CD4-positive, alpha-beta memory T cell (primary cell): ENCODE measurements at places on chromosomes 4 and X. TPM values are rescaled to one million over a fixed set of nuclear protein-coding genes. Genes with fewer than 3 reads are reported as not detected.

DNA sequence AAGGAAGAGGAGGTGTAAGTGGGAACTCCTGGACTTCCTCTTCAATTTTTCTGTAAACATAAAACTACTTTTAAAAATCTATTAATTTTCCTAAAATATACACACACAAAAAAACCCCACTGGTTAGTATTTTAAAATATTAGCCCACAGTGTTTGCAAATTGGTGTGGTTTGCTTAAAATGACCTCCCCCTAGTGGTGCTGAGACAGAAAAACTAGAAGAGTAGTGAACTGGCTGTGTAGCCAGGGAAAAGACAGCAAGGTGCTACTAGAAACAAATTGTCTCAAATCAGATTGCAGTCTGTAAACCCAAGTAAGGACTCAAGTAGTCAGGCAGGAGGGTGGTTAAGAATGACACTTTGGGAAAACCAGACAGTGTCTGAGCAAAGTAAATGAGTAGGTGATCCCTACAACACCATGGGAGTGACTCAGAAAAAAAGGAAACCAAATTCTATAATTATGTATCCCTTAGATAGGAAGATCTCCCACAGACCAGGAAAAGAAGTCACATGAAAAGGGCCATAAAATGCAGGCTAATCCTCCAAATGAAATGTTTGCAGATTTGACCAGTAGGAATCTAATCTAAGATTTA, 26.0 kb downstream of the AMTN start:
- no peak overlapping the region for H3K4me3 ChIP-seq
- DNase-seq: no peak
- H3K36me3 ChIP-seq: no peaks in the 10 kb centered on the region
- no peak overlapping the region for H3K27ac ChIP-seq
- no peaks in the 10 kb centered on the region for H3K27me3 ChIP-seq
- H3K4me1 ChIP-seq: no peaks in the 10 kb centered on the region

HSFX4 gene
- not detected for total RNA-seq

DNA sequence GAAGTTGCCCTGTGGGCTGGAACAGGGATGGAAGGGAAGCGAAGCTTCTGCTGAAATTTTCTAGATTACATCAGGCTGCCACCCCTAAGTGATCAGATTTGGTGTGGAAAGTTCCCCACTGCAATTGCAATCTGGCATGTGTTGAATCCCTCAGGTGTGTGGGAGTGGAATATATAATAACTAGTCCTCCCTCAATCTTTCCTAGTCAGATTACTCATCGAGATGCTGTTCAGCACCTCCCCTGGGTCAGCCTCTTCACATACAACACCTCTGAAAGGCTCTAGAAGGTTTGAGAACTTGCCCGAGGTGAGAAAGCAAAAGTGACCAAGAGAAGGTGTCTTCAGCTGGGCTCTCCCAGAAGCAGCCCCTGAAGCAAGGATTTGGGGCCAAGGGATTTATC, 336.8 kb downstream of the BCOR start:
- H3K27me3 ChIP-seq: no peaks in the 10 kb centered on the region
- H3K4me3 ChIP-seq: no peak overlapping the region
- H3K4me1 ChIP-seq: peaks cover 7% of the 10 kb centered on the region
- DNase-seq: no peak
- H3K27ac ChIP-seq: no peak overlapping the region

GRCh38 chr4:141132072-141132708, 1.1 kb downstream of the RNF150 start:
- H3K36me3 ChIP-seq: no peaks in the 10 kb centered on the region
- no peak for DNase-seq
- H3K27me3 ChIP-seq: no peaks in the 10 kb centered on the region

PRR27 gene
- not detected for total RNA-seq

- peak; percentile 18 for DNase-seq
- peak overlapping the region; percentile 99 for H3K27ac ChIP-seq
- H3K27me3 ChIP-seq: no peaks in the 10 kb centered on the region
- no peaks in the 10 kb centered on the region for H3K36me3 ChIP-seq
- H3K4me3 ChIP-seq: no peak overlapping the region
Observed at GRCh38 chr4:77072195-77072753, 3.5 kb downstream of the CCNI start.

GRCh38 chr4:31474221-31474620, 754.1 kb downstream of the PCDH7 start:
- H3K4me3 ChIP-seq: no peak overlapping the region
- H3K27ac ChIP-seq: no peak overlapping the region
- no peaks in the 10 kb centered on the region for H3K4me1 ChIP-seq
- H3K36me3 ChIP-seq: no peaks in the 10 kb centered on the region
- no peak for DNase-seq
- no peaks in the 10 kb centered on the region for H3K27me3 ChIP-seq

KIT gene
- total RNA-seq: 2.4 TPM

- no peaks in the 10 kb centered on the region for H3K36me3 ChIP-seq
- H3K27ac ChIP-seq: no peak overlapping the region
- H3K27me3 ChIP-seq: no peaks in the 10 kb centered on the region
- no peak for DNase-seq
- H3K4me3 ChIP-seq: no peak overlapping the region
- H3K4me1 ChIP-seq: no peaks in the 10 kb centered on the region
Observed at GRCh38 chr4:78634011-78634664, 82.6 kb downstream of the ANXA3 start.

DNA sequence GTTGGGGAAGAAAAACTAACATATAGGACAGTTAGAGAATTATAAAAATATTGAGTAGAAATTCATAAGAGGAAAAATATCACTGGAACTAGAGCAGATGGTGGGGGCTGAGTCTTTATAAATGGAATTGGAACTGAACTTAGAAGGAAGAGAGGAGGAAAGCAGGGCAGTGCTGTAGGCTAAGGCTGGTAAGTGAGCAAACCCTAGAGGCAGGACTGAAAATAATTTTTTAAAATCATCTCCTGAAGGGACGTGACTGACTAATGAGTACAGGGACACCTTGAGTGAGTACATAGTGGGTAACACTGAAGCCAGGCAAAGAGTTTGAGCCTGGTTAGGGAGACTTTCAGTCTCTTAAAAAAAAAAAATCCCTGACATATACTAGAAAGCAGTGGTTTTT, 63.3 kb downstream of the GALNT7 start:
- no peak for DNase-seq
- no peak overlapping the region for H3K27ac ChIP-seq
- H3K36me3 ChIP-seq: no peaks in the 10 kb centered on the region
- no peak overlapping the region for H3K4me3 ChIP-seq

FHIP1A gene
- total RNA-seq: 3.2 TPM

GRCh38 chr4:26206999-26207398, 113.8 kb upstream of the RBPJ start:
- H3K36me3 ChIP-seq: no peaks in the 10 kb centered on the region
- no peak for DNase-seq
- no peak overlapping the region for H3K4me3 ChIP-seq
- H3K27me3 ChIP-seq: no peaks in the 10 kb centered on the region

USP26 gene
- total RNA-seq: not detected

DNA sequence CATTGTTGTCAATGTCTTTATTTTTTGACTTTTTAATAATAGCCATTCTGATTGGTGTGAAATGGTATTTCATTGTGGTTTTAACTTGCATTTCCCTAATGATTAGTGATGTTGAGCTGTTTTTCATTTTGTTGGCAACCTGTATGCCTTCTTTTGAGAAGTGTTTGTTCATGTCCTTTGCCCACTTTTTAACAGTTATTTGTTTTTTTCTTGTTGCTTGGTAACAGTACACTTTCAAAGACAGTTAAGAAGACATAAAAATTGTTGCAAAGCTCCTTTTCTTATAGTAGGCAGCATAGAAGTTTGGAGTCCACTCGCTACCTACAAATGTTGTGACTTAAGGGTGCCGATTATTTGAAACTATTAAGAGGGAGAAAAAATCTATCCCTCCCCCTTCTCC, 48.7 kb upstream of the SLC7A11 start:
- H3K4me1 ChIP-seq: no peaks in the 10 kb centered on the region
- H3K4me3 ChIP-seq: no peak overlapping the region
- no peak overlapping the region for H3K27ac ChIP-seq
- no peaks in the 10 kb centered on the region for H3K36me3 ChIP-seq
- DNase-seq: no peak

DNA sequence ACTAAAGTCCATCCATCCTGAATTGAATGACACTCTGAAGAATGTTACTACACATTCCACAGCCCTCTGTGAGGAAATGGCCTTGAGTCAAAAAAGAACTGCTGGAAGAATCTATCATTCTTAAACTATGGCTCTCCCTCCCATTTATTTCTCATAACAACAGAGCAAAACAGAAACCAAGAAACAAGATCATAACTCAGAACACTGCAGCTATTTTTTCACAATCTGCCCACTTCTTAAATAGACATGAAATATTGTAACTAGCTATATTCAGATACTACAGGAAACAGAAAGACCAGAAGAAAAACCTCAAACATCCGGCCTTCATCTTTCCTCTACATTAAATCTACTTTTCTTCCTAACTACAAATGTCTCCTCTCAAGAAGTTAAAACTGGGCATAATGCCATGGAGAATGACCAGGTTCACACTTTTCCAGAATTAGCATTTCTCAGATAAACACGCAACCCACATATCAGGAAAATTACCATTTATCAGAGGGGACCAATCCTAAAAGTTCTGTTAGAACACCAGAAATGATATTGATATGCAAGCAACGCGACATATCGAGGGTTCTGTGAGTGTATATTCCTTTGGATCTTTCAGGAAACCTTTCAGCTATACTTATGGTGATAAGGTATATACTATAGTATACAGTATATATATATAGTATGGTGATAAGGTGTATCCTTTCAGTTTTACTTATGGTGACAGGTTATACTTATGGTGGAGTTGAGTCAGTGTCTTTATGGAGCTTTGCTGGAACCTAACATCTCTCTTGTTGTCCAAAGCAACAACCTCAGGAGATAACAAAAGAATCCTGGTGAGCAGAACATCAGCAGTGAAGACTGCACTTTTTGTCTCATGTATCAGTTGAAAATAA, 60.4 kb upstream of the IRF2 start:
- no peaks in the 10 kb centered on the region for H3K27me3 ChIP-seq
- H3K4me3 ChIP-seq: no peak overlapping the region
- peak; percentile 65 for DNase-seq
- peaks cover 44% of the 10 kb centered on the region for H3K4me1 ChIP-seq
- H3K36me3 ChIP-seq: no peaks in the 10 kb centered on the region
- H3K27ac ChIP-seq: peak overlapping the region; percentile 64

DNA sequence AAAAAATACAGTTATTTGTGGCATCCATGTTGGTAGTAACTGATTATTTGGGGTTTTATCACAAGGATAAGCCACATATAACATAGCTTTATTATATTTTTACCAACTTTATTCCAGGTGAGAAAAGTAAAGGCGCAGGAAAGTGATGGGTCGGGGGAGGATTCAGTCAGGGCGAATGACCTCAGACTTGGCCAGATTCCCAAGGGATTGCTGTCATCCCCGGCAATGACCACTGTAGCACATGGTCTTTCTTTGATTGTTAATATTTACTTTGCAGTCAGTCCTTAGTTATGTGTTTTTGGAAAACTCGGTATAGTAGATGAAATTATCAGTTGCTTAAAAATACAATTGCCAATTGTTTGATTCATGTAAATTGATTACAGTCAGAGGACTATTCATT, 17.6 kb downstream of the GRIA3 start:
- no peak for DNase-seq
- H3K27ac ChIP-seq: no peak overlapping the region
- H3K36me3 ChIP-seq: no peaks in the 10 kb centered on the region
- no peaks in the 10 kb centered on the region for H3K4me1 ChIP-seq
- H3K4me3 ChIP-seq: no peak overlapping the region

JAKMIP1 gene
- 3.7 TPM for total RNA-seq

- no peaks in the 10 kb centered on the region for H3K36me3 ChIP-seq
- no peak overlapping the region for H3K4me3 ChIP-seq
- H3K4me1 ChIP-seq: peaks cover 7% of the 10 kb centered on the region
Observed at GRCh38 chr4:94459462-94460161, 7.9 kb downstream of the PDLIM5 start.

GRCh38 chr4:125838924-125839323, 524.2 kb downstream of the FAT4 start:
- no peaks in the 10 kb centered on the region for H3K4me1 ChIP-seq
- H3K27me3 ChIP-seq: no peaks in the 10 kb centered on the region
- H3K27ac ChIP-seq: no peak overlapping the region
- no peak overlapping the region for H3K4me3 ChIP-seq
- H3K36me3 ChIP-seq: no peaks in the 10 kb centered on the region
- DNase-seq: no peak

ITIH6 gene
- not detected for total RNA-seq

DNA sequence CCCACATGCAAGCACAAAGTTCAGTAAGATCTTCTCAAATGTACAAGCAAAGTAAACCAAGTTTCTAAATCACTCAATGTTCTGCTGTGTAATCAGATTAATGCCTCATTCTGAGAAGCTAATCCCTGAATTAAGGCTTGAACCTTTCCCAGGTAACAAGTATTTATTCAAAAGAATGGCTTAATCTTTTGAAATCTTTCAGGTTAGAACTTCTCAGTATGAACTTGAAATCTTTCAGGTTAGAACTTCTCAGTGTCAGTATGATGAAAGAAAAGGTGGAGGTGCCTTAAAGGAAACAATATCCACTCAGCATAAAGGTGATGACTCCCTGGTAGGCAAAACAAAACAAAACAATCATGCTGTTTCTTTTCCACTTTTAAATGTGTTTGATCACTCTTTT, 29.0 kb downstream of the TMPRSS11B start:
- no peaks in the 10 kb centered on the region for H3K27me3 ChIP-seq
- no peak for DNase-seq
- no peak overlapping the region for H3K4me3 ChIP-seq
- no peaks in the 10 kb centered on the region for H3K36me3 ChIP-seq

RAB9A gene
- total RNA-seq: 22.7 TPM

DNA sequence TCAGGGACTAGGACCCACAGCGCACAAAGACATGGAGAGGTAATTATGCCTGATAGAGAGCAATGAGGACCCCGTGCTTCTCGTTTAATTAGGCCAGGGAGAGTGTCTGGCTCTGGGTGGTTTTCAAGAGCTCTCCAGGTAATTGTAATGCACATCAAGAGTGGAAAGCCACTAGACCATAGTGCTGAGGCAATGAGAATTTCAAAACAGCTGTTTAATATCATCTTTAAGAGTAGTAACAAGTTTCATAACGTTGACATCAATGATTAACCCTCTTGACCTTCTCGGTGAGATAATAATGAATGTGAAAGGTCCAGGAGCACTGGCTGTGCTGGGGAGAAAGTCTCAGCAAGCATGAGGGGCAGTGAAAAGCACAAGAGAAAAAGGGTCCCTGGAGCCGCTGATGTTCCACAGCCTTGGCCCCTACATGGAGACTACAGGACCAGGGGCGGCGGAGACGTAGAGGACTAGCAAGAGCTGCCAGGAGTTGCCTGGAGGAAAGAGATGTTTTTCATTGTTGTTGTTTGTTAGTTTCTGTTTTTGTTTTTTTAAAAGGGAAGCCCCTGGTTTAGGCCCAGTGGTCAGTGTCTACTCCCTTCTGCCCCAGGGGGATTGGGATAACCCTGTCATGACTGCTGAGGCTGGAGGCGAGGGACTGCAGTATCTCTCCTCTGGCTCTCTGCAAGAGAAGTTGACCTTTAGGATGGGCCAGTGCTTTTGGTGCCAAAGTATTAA, 14.8 kb upstream of the CXCR3 start:
- H3K4me1 ChIP-seq: peaks cover 27% of the 10 kb centered on the region
- H3K36me3 ChIP-seq: no peaks in the 10 kb centered on the region
